Osteocyte (in vitro differentiated cells): ENCODE measurements at places on chromosomes 13 and 19. TPM values are rescaled to one million over a fixed set of nuclear protein-coding genes. Genes with fewer than 3 reads are reported as not detected.

DNA sequence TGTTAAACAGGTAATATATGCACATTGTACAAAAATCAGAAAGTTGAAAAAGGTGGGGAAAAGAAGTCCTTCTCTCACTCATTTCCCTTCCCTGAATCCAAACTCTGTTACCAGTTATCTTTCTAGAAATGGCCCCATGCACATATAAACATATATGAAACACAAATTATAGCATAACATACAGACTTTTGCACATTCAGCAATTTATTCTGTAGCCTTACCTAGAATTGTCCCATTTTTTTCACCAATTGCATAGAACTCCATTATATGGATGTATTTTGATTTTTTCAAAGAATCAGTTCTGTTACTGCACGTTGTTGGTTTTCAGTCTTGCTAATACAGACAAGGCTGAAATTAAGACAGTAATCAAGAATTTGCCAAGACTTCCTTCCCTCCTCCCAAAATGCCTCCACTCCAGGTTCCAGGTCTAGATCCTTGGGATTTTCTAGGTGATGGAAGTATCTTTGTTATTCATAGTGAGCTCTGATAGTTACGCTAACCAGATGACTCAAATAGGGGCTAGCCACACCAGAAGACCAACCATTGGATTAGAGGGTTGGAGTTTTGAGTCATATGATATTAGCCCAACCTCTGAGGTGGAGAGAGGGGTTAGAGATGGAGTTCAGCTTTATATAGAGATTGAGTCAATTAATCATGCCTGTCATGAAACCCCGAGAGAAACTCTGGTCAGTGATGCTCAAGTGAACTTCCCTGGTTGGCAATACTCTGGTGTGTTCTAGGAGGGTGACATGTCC is 30.7 kb downstream of the GPR180 start:
- DNase-seq: no peak
- no peak overlapping the region for H3K4me3 ChIP-seq
- peaks cover 49% of the 10 kb centered on the region for H3K36me3 ChIP-seq
- H3K27me3 ChIP-seq: no peaks in the 10 kb centered on the region
- H3K27ac ChIP-seq: no peak overlapping the region

DNA sequence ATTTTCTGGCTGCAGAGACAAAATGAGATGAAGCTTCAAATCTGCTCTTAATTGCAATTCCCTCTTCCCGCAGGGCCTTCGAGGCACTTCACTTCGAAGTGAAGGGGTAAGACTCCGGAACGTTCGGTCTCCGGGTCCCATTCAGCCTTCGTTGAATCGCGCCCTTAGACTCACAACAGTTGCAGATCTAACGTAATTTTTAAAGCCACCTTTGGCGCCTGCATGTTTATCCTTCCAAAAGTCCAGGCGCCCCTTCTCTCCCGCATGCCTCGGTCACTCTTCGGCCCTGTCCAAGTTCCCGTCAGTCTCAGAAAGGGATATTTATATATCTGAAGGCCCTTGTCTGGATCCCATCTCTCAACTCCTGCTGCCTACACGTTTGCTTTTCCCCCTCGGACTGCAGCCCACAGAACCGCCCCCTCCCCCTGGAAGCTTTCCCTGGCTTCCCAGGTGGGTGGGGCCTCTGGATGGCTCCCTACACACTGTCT is 915 bp upstream of the KCTD12 start:
- H3K27ac ChIP-seq: no peak overlapping the region
- no peak for DNase-seq
- H3K27me3 ChIP-seq: peaks cover 55% of the 10 kb centered on the region
- peak overlapping the region; percentile 83 for H3K4me3 ChIP-seq
- peaks cover 20% of the 10 kb centered on the region for H3K4me1 ChIP-seq
- H3K36me3 ChIP-seq: peaks cover 3% of the 10 kb centered on the region

DNA sequence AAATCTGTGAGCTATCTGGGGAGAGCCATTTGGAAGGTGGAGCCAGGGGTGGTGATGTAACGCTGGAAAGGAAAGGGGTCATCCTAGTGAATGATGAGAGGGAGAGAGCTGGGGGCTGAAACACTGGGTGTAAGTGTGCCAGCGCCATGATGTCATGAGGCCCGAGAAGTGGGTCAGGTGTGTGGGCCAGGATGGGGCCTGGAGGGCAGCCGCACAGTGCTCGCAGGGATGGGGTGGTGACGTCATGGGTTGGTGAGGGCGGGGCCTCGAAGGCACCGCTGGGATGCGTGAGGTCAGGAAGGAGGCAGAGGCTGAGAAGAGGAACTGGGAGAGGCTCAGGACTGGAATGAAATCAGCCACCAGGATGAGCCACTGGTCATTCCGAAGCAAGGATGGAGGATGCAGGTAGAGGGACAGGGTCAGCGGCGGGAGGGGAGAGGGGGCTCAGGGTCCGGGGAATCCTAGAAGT is 4.4 kb downstream of the CCDC61 start:
- peaks cover 24% of the 10 kb centered on the region for H3K4me1 ChIP-seq
- no peak overlapping the region for H3K27ac ChIP-seq
- no peak for DNase-seq

GRCh38 chr19:29745253-29745652 is 30.2 kb upstream of the C19orf12 start:
- no peak overlapping the region for H3K27ac ChIP-seq
- peaks cover 10% of the 10 kb centered on the region for H3K27me3 ChIP-seq
- no peak overlapping the region for H3K4me3 ChIP-seq

GRCh38 chr13:41956272-41956671 is 4.6 kb downstream of the VWA8 start:
- no peak for DNase-seq
- peaks cover 16% of the 10 kb centered on the region for H3K4me1 ChIP-seq
- H3K4me3 ChIP-seq: no peak overlapping the region
- H3K27me3 ChIP-seq: no peaks in the 10 kb centered on the region
- H3K27ac ChIP-seq: no peak overlapping the region

The CLEC17A gene
- total RNA-seq: not detected in 2 replicates
